ENCODE measurements at places on chromosomes 16 and 17. TPM values are rescaled to one million over a fixed set of nuclear protein-coding genes. Genes with fewer than 3 reads are reported as not detected.

GRCh38 chr17:7491583-7491982, 7.4 kb downstream of the POLR2A start:
- DNase-seq: no peak

DNA sequence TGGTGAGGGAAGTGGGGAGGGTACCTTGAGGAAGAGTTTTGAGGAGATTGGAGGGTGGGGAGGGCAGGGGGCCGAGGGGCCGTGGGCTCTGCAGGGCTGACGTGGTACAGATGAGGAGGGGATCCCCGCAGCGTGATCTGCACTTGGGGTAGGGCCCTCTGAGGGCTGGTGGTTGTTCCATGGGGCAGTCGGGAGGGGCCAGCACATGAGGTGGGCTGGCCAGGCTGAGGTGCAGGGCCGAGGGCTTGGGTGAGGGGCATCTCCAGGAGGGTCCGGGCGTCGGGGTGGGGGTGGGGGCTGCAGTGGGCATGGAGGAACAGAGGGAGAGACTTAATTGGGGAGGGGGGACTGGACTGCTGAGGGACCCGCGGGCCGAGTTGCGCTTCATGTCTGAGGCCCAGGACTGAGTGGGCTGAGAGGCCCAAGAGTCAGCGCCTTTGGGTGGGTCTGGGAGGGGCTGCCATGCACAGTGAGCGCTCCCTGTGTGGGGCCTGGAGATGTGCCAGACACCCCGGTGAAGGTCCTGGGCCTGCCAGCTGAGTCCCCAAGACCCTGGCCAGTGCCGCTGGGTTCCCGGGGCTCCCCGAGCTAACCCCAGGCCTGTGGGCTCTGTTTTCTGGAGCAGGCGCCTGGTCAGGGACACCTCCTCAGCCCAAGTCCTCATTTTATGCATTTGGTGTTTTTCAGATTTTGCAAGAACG, 13.3 kb downstream of the PRSS27 start:
- DNase-seq: no peak

DNA sequence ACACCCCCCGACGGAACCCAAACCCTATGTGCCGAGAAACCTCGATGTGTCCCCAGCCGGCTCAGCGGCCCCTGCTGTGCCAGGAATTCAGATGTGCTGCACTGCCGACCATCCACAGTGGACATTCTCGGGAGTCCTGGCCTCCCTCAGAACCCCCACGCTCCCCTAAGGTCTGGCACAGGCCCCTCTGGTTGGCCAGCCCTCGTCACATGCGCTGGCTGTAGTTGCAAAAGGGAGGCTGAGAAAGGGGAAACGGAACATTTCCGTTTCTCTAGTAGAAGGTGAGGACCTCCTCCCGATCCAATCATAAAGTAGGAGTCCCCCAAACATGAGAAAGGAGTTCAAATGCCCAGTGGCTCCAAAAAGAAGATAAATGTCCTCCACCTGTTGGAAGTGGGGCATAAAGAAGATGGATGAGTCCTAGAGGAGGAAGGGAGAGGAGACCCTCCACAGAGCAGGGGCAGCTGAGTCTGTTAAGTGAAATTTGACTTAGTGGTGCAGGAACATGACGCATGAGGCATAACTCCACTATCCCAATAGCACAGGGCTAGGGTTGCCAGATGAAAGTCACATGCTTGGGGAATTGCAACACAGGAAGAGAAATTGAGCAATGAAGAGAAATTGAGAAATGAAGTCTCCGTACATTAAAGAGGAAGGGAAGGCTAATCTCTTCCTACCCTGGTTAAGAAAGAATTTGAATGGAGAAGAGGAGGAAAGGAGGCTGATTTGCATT, 49.3 kb upstream of the WSB1 start:
- no peak for DNase-seq

GRCh38 chr16:87216148-87216840, 100.9 kb downstream of the C16orf95 start:
- DNase-seq: no peak

- no peak for DNase-seq
These were observed 138.7 kb downstream of the SALL1 start for GRCh38 chr16:51012396-51012795.

DNA sequence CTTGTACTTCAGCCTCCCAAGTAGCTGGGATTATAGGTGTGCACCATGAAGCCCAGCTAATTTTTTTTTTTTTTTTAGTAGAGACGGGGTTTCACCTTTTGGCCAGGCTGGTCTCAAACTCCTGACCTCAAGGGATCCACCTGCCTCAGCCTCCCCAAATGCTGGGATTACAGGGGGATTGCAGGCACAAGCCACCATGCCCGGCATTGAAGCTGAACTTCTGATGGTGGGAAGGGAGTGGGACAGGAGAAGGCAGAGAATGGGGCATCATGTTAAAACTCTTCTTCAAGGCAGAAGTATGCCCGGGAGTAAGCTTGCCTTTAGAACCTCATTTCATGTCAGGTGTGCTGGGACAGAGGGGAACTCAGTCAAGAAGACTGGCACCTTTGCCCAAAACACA, 48.6 kb upstream of the ZFHX3 start:
- DNase-seq: no peak

NGFR gene
- polyA plus RNA-seq: 6.9 TPM

GNG13 gene
- polyA plus RNA-seq: not detected

CLDN7 gene
- 19.1 TPM for polyA plus RNA-seq
